ENCODE measurements at places on chromosomes 12 and 14.

GRCh38 chr12:46830731-46831334 lies 5.0 kb upstream of the SLC38A4 start:
- DNase-seq: no peak

DNA sequence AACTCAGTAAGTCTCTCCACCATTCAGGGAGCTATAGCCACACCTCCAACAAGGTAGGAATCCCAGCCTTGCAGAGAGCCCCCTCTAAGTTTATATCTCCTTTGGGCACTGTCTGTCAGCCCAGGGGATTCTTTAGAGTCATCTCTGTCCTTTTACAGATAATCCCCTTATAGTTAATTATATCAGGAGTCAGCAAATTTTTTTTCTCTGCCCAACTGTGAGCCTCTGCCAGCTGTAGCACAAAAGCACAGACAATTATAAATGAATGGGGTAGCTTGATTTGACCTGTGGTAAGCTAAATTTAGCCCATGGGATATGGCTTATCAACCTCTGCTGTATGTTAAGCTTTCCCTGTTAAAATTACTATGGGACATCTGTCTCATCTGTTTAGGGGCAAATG lies 8.3 kb downstream of the CEP128 start:
- no peak for DNase-seq

DNA sequence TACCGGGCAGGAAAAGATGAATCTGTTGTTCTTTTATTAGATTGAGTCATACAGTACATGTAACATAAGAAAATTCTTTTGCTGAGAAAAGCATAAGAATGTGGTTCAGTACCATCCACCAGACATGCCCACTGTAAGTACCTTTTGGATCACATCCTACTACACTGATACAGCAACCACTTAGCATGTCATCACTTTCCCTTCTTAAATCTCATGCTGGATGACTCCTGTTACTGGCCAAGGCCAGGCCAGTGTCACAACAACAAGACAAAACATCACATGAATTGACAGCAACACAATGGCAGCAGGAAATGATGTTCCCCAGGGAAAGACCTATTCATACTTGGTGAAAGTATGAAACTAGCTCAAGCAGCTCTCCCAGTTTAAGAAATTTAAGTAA lies 46.4 kb downstream of the STXBP6 start:
- DNase-seq: no peak

DNA sequence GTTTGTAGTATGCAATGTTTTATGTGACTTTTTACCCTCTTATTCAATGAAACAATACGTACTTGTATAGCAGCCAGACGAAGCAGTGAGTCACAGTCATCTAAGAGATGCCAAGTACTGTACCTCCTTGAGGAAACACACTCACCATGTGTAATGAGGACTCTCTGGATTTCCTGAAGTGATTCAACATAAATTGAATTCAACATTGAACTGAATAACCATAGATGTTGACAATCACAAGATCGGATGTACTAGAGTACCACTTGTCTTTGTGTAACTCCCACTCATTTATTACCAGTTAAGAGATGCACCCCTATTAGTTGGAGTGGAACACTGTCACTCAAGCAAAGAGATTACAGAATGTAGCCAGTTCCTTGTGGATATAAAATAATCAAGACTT lies 175.2 kb upstream of the HMGA2 start:
- no peak for DNase-seq

- no peak for DNase-seq
These were observed 40.9 kb downstream of the DEGS2 start for GRCh38 chr14:100118396-100119011.

DNA sequence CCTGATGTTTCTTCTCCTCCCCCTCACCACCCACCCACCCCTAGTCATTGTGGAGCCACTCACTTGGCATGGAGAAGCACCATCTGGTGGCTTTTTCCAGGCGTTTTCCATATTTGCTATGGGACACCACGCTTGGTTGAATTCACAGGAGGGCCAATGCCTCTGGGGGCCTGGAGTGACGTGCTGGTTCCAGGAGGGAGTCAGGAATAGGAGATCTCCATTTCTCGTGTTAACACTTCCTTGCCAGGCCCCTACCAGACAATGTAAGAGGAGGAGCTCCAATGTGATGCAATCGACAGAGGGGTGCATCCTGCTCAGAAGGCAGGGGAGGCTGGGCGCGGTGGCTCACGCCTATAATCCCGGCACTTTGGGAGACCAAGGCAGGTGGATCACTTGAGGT lies 21.6 kb upstream of the TESC start:
- no peak for DNase-seq

DNA sequence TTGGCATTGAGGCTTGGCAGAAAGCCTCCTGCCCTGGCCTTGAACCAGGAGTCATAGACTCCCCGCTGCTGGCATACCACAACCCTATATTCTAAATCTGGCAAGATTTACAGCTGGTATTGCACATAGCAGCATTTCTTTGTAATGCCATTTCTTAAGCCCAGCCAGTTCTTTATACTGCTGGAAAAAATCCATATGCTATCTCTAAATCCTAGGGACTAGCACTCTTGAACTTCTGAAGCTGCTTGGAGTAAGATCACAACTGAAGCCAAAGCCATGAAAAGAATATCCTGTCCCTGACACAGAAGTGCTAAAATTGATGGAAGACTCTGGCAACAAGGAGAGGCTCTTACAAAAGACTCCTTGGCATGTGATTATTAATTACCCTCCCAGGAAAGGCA lies 89.3 kb downstream of the KCNC2 start:
- no peak for DNase-seq

GRCh38 chr12:3535431-3535841 lies 44.4 kb downstream of the PRMT8 start:
- DNase-seq: no peak

GRCh38 chr14:55221186-55221585 lies 29.8 kb upstream of the DLGAP5 start:
- no peak for DNase-seq

GRCh38 chr14:65144170-65144569 lies 41.9 kb upstream of the MAX start:
- DNase-seq: no peak

GRCh38 chr12:14156606-14157005 lies 175.2 kb upstream of the GRIN2B start:
- no peak for DNase-seq

DNA sequence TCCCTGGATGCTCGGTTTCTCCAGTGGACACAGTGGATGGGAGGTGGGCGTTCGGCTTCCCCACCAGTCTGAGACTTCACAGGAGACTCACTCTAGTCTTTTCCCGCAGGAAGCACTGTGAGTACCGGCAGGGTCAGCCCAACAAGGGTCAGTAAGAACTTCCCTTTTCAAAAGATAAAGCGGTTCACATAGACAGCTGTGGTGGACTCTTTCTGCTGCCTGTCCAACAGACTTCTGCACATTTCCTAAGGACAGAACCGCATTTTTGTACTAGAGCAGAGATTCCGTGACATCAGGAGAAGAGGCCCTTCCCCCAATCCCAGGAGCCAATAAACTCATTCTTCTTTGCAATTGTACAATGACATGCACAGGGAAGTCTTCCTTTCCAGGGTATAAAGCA lies 10.4 kb downstream of the LTBR start:
- no peak for DNase-seq

GRCh38 chr14:50763382-50764007 lies 67.5 kb downstream of the NIN start:
- DNase-seq: no peak

DNA sequence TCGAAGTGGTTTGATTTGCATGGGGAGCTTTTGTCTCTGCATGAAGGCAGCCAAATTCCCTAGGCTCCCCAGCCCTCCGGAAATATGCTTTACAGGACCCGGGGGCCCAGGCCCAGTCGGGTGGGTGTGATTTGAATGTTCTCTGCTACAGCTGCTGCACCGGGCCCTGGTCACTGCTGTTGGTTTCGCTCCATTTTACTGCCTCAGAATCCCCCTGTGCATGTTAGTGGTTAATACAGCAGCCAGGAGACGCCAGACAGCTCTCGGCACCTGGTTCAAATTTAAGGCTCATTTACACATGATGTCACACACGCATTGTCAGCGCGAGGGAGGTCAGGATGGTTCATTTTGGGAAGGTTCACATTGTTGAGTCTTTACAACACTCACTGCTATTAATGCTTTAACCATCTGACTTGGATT lies 99.6 kb downstream of the SLC38A6 start:
- DNase-seq: no peak

DNA sequence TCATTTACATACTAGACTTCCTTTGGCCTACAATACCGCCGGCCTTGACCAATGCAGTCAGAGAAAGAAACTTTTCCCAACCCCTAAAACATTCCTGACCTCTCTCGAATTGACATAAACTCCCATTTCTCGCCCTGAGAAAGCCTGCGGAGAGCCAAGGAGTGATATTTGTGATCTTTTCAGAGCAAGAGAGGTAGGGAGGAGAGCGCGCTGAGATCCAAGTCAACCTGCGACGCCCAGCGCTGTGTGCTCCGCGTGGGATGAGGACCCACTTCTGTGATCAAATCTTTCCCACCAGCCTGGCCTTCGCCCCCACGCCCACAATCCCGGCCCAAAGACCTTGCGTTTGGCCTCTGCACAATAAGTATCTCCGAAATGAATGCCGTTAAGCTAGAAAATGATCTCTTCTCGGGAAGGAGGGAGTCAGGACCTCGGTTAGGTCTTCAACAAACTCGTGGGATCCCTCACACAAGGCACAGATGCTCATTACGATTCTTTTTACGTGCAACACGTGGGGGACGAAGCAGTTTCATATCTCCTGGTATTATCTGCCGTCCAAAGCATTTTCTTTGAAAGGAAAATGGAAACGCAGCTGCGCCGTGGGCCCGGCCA lies 6.3 kb upstream of the NPAS3 start:
- DNase-seq: no peak

DNA sequence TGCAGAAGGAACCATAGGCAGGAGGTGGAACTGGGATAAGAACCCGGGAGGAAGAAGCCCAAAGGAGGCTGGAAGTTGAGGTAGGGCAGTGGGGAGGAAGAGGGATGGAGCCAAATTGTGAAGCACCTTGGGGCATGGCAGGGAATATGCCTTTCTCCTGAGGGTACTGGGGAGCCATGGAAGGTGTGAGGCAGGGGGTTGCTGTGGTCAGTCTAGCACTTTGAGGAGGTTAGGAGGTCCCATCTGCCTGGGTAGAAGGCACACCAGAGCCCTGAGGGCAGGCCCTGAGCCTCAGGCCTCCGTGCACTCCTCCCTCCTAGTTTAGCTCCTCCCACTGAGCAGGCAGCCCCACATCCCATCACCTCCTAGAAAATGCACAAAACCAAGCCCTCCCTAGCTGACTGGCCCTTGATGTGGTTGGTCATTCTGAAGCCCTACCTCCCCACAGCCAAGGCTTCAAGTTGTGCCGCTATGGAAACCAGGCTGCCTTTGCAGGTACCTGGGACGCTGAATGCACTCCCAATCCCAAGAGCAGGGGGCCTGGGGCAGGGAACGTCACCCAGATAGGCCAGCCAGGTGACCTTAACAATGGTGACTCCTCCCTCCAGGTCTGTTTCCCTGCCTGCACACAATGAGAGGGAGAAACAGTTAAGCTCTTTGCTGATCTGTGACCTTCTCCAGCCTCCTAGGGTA lies 15.1 kb downstream of the PHETA1 start:
- no peak for DNase-seq

DNA sequence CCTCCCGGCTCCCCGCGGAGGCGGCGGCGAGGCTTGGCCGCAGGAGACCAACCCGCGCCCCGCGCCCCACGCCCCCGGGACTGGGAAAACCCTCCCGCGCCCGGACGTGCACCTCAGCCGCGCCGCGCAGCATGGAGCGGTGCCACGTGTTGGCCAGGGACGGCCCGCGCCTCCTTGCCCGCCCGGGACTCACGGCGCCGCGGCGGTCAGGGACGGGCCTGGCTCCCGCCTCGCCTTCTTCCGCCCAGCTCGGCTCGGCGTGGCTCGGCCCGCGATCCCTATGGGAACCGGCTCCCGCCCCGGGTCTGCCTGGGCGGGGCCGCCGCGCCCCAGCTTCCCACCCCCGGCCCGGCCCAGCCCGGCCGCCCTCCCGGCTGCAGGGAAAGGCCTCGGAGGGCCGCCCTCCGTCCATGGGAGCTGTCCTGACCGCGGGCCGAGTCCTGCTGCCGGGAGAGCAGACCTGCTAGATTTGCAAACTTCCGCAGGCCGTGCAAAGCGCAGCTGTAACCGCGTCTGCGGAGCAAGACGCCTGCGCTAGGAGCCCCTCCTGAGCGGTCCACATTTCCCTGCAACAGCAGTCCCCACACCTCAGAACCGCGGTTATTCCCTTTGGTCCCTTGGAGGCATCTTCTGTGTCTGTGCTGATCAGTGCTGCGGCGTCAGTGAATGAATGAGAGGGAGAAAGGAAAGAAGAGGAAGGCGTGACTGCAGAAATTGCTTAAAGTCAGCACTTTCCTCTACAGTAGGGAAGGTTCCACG lies at the start of gene CDKL1:
Gene CDKL1 (minus strand): TSS at position 251 of the 759 bp plus-strand sequence. CDS start 1,013 bp downstream, outside the sequence.
- peak; percentile 42 for DNase-seq

- DNase-seq: no peak
These were observed 766.0 kb upstream of the TBX3 start for GRCh38 chr12:115450017-115450416.

DNA sequence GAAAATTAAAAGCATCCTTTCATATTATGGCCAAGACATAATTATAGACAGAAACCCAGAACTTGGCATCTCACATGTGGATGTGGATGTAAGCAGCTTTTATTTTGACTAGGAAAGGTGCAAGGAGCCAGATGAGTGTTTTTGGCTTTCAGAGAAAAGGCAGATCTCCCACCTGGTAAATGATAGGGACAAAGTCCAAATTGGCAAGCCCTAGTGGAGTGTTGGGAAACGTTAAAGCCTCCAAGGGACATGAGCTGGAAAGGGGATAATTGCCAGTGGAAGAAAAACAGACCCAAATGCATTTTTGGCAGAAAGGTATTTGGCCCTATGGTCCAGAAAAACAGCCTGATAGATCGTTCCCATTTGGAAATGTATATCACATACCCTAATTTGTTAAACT lies 60.1 kb downstream of the KLHL28 start:
- no peak for DNase-seq

- DNase-seq: no peak
These were observed 250.8 kb downstream of the SLC6A15 start for GRCh38 chr12:84661786-84662185.

- DNase-seq: no peak
These were observed 806 bp downstream of the LTBR start for GRCh38 chr12:6384499-6385436.

Data from activated CD8-positive, alpha-beta memory T cell treated with anti-CD3 and anti-CD28 coated beads for 48 hours (primary cell).